ENCODE measurements at places on chromosomes 4 and X. TPM values are rescaled to one million over a fixed set of nuclear protein-coding genes. Genes with fewer than 3 reads are reported as not detected.

The PLK4 gene
- total RNA-seq, result 19.2 TPM

The TRIM61 gene
- total RNA-seq, result not detected

The GPRASP2 gene
- total RNA-seq, result 4.8 TPM

The SUPT20HL2 gene
- not detected for total RNA-seq

The WNK3 gene
- 0.22 TPM for total RNA-seq

The SERPINA7 gene
- total RNA-seq, result not detected

The FAM47E gene
- 0.36 TPM for total RNA-seq

The FAT4 gene
- 2.8 TPM for total RNA-seq

The COQ2 gene
- total RNA-seq, result 21.0 TPM

The CITED1 gene
- total RNA-seq, result 2.0 TPM

The TCP11X2 gene
- total RNA-seq, result not detected

The ASB12 gene
- not detected for total RNA-seq

The TMEM156 gene
- 21.3 TPM for total RNA-seq

The AWAT2 gene
- total RNA-seq, result not detected

The ELMOD2 gene
- total RNA-seq, result 10.3 TPM

The GYPA gene
- not detected for total RNA-seq

The BTC gene
- total RNA-seq, result 0.92 TPM

The BEND4 gene
- 0.01 TPM for total RNA-seq

The EGFL6 gene
- not detected for total RNA-seq

The SMIM10 gene
- total RNA-seq, result not detected

The BANK1 gene
- 0.80 TPM for total RNA-seq

The CC2D2A gene
- 12.4 TPM for total RNA-seq

The CYSLTR1 gene
- not detected for total RNA-seq

The ZNF280C gene
- 3.7 TPM for total RNA-seq

The ADH1B gene
- total RNA-seq, result not detected

The TRIM75 gene
- not detected for total RNA-seq

Measured in A549 treated with dexamethasone at 1 μM for 4 hours (cell line).